ENCODE measurements at places on chromosomes 6 and 20.

- no peak for DNase-seq
These were observed 425.3 kb upstream of the SLC35B3 start for GRCh38 chr6:8860671-8861070.

DNA sequence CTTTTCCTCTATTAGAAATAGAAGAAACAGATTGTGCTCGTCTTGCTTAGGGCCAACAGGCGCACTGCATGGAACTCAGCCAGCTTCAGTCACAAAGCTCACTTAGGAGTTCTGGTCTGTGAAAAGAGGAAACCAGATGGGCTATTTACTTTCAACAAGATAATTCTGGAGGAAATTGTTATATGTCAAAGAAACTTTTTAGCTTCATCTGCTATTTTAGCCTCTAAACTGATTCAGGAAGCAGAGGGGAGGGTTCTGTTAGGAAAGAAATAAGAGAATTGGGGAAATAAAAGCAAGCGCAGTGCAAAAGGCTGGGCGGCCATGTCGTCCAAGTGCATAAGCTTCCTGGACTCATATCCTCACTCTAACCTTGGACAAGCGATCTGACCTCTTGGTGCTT is 21.3 kb downstream of the PRKN start:
- no peak for DNase-seq

DNA sequence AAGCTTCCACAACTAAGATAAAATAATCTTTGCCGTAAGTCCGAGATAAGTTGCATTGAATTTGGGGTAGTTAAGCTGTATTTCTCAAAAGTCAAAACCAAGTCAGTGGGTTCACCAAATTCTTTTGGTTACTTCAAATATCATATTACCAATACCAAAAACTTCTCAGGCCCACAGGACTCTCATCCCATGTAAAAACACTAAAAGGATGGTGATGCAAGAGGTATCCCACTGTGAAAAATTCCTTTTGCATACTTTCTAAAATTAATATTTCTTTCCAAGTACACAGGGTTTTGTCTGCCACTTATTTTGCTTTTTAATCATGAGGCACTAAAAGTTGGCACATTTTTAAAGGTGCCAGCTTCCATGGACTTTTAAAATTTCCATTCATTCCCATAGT is 151.3 kb downstream of the GJA10 start:
- DNase-seq: no peak

DNA sequence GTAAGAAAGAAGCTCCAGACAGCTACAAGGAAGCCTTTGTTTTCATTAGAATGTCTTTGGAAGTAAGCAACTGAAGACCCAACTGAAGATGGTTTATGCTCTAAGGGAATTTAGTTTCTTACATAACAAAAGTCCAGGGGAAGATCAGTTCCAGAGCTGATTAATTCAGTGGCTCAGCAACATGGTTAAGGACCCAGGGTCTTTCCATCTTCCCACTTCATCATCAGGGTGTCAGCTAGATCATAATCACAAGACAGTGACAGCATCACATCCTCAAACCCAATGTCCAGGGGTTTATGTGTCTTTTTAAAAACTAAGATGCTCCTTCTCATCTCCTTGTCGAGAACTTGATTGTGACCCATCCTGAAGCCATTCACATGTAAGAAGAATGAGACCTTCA is 119.7 kb upstream of the PRDM1 start:
- DNase-seq: no peak

DNA sequence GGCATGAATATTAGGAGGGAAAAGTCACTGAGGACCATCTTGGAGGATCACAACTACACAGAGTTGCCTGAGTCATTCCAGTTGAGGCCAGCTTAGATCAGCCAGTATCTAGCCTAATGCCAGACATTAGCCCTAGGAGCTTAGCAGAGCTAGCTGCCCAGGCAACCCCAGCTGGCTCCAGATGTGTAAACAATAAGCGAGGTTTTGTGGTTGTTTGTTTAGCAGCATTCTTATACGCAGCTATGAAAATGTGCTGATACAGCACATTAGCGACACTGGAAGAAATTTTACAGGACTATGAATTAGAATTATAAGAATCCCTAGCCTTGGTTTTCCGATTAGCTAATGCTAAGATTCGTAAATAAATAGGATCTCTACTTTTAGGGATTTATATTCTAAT is 59.3 kb downstream of the BTBD3 start:
- DNase-seq: peak; percentile 34

GRCh38 chr6:147046141-147046877 is 157.9 kb upstream of the STXBP5 start:
- no peak for DNase-seq

DNA sequence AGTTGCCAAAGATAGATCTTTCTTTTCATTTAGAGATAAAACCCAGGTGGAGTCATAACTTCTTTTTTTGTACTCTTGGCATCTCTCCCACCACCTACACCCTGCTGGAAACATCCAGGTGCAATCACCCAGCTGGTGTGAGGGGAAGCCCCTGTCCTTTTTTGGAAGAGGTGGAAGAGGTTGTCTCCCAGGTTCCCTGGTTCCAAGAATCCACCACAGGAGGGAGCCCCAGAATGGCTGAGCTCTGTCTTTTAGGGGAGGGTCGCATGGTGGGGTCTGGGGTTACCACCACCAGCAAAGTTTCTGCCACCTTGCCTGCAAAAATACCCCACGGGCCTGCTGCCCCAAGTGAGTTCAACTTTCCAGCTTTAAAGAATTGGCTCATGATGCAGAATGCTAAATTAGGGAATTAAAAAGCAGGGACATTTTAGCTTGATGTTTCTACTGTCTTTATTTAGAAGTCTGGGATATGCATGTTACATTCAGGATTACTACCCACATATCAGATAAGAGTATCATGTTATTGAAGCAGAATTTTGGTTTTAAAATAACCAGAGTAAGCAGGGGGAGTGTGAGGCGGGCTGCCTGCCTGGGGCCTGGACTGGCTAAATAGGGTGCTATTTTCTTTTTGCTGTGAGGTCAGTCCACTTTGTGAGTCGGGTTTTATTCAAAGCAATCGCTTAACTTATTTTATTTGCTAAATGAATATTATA is 11.0 kb downstream of the SMOC2 start:
- no peak for DNase-seq

DNA sequence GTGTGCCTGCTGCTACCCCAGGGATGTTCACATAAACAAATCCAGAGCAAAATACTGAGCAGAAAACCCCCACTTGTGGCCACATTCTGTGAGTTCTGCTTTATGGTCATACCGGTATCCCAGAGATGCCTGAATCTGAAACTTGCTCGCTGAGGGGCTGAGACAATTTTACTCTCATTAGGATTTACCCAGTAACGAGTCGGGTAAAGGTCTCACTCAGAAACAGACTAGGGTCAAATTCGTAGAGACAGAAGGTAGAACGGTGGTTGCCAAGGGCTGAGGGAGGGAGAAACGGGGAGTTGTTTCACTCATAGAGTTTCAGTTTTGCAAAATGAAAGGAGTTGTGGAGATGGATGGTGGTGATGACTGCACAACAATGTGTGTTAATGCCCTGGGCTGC is 45.4 kb upstream of the NKX2-2 start:
- no peak for DNase-seq

DNA sequence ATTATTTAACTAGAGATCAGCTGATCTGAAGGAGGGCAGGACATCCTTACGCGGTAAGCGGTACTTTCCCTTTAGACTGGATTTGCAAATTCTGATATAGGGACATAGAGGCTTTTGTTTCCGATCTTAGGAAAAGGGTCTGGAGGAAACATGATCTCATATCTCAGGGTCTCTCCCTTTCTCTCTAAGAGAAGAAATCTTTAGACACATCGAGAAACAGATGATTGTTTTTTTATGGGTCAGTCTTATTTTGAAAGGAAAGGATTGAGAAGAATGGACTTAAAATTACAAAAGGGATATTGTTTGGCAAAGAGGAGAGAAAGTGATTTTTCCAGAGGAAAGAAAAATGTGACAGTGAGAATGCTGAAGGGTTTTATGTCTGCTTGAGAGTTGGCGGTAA is 83.9 kb upstream of the OGFRL1 start:
- DNase-seq: no peak

- no peak for DNase-seq
These were observed 335.2 kb downstream of the KHDRBS2 start for GRCh38 chr6:61950811-61951210.

GRCh38 chr6:34476921-34477320 is 11.0 kb downstream of the PACSIN1 start:
- no peak for DNase-seq
